ENCODE measurements at places on chromosomes 2 and 18.

GRCh38 chr2:37982147-37982582 lies 57.1 kb downstream of the RMDN2 start:
- DNase-seq, result peak; percentile 61

GRCh38 chr18:54957296-54957832 lies 1.9 kb downstream of the CCDC68 start:
- no peak for DNase-seq

DNA sequence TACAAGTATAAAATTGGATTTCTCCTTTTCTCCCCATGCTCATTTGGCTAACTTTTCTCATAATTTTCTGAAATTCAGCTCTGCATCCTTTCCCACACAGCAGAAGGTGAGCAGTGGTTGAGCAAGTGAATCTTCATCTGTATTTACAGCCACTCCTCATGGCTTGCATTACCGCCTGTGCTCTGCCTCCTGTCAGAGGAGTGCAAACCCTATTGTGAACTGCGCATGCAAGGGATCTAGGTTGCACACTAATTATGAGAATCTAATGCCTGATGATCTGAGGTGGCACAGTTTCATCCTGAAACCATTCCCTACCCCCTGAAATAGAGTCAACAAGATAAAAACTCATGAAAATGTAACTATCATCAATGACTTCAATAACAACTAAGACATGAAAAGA lies 20.0 kb downstream of the ME2 start:
- no peak for DNase-seq

GRCh38 chr2:181677912-181678586 lies 2.3 kb downstream of the NEUROD1 start:
- DNase-seq, result peak; percentile 65

DNA sequence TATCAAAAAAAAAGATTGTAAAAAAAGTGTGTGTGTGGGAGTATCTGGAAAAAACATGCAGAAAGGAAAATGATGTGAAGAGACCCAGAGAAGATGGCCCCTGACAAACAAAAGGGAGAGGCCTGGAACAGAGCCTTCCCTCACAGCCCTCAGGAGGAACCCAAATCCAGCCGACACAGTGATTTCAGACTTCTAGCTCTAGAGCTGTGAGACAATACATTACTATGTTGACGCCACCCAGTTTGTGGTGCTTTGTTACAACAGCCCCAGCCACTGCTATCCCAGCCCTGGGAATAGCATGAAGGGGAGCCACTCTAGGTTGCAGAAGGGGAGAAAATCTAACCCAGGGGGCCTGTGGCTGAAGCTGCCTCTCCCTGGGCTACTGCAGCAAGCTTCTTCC lies 59.0 kb upstream of the ZBTB7C start:
- no peak for DNase-seq

DNA sequence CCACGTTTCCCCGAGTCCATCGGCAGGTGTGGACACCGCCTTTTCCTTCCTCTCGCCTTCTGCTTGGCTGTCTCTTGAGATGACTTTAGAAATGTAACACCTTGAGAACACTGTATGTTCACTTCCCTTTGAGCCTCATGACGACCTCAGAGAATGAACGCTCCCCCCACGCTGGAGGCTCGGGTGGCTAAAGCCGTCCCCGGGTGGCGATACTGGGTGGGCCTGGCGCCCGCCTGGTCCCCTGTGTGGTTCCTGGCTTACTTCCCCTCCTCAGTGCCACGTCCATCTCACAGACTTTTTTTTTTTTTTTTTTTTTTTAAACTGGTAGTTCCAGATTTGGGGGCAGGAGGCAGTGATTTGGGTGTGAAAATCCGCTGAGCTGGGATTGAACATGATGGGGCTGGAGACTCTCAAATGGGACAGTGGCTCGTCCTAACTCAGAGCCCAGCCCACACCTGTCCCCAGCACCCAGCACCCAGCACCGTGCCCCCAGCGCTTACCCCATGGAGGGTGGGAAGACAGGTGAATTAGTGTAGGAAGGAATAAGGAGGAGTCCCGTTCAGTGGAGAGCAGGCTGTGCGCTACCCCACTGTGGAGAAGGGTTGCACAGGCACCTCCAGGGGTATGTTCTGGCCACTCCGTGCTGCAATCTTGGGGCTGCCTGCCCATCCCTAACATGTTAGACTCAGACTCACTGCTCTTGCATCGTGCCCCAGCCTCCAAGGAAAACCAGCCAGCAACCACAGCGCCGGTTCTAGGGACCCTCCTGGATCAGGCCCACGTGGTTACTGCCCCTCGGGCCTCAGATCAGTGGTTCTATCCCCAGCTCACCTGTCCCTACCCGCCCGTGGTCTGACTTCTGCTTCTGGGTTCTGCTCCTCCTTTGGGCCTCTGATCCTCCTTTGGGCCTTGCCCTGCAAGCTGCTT lies 174.0 kb downstream of the ASB1 start:
- DNase-seq, result no peak

- DNase-seq, result no peak
These were observed 33.6 kb downstream of the TWIST2 start for GRCh38 chr2:238881353-238882081.

DNA sequence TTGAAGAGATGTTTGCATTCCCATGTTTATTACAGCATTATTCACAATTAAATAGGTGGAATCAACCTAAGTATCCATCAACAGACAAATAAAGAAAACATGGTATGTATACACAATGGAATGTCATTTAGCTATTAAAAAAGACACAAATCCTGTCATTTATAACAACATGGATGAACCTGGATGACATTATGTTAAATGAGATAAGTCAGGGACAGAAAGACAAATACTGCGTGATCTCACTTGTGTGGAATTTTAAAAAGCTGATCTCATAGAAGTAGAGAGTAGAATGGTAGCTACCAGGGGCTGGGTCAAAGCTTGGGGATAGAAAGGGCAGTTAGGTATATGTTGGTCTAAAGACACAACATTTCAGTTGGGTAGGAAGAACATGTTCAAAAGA lies 376.3 kb downstream of the EPHA4 start:
- no peak for DNase-seq

- no peak for DNase-seq
These were observed 135.7 kb downstream of the GRB14 start for GRCh38 chr2:164485541-164485940.

- no peak for DNase-seq
These were observed 501.4 kb downstream of the FBXO15 start for GRCh38 chr18:73646196-73646595.

- DNase-seq, result peak; percentile 91
These were observed 94.8 kb upstream of the ARL5A start for GRCh38 chr2:151922845-151923666.

DNA sequence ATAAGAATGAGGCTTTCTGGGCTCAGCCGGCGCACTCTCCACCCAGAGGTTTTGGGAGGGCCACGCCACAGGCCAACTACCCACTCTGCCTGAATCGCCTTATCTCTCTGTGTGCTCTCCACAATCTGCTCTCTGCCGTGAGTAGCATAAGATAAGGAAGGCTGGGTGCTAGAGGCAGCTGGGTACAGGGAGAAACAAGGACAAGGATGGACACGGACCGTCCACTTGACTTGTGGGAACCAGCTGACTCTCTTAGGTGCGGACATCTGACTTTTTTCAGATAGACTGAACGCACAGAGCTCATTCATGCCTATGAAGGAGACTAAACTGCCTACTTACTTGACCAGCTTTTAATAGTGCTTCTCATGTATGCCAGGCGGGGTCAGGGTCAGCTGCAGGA lies 14.3 kb downstream of the NPAS2 start:
- DNase-seq, result no peak

DNA sequence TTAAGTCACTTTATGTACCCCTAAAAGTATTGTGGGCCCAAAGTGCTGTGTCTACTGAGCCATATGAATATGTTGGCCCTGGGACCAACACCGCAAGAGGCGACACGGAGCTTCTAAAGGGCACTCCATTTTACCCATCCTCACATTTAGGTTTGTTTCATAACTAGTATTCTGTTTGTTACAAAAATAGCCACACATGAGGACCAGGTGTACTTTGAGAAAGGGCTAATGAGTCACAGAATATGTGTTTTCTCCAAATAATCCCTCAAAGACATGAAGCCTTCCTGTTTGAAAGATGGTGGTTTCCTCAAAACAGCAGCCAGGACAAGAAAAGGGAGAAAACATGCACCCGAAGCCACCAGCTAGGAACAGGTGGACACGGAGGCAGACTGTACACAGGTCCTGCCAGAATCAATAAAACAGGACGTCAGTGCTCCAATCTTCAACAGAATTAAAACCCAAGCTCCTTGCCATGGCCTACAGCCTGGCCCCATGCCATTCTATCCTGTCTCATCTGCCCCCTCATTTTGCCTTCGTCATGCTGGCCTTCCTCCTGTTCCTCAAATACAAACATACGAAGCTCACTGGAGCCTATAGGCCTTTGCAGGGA lies 21.8 kb upstream of the GRB14 start:
- DNase-seq, result no peak

- DNase-seq, result no peak
These were observed 39.1 kb downstream of the SH3RF3 start for GRCh38 chr2:109168086-109168485.

- DNase-seq, result no peak
These were observed 61.2 kb downstream of the CTNNA2 start for GRCh38 chr2:79573895-79574674.

- DNase-seq, result no peak
These were observed 81.9 kb downstream of the CCDC93 start for GRCh38 chr2:117931978-117932377.

DNA sequence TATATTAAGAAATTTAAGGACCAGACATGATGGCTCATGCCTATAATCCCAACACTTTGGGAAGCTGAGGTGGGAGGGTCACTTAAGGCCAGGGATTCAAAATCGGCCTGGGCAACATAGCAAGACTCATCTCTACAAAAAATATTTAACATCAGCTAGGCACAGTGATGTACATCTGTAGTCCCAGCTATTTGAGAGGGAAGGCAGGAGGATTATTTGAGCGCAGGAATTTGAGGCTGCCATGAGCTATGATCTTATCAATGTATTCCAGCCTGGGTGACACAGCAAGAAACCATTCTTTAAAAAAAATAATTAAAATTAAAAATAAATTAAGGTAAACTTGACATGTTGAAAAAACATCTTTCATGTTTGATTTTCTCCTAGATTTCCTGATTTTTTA lies 564.2 kb downstream of the MBD2 start:
- no peak for DNase-seq

GRCh38 chr2:16612490-16612889 lies 53.1 kb downstream of the CYRIA start:
- no peak for DNase-seq

- no peak for DNase-seq
These were observed 81.9 kb upstream of the TXNDC2 start for GRCh38 chr18:9803698-9804516.

GRCh38 chr18:10018289-10018688 lies 104.5 kb downstream of the VAPA start:
- DNase-seq, result no peak

GRCh38 chr2:216591480-216591879 lies 41.7 kb upstream of the IGFBP2 start:
- DNase-seq, result no peak

DNA sequence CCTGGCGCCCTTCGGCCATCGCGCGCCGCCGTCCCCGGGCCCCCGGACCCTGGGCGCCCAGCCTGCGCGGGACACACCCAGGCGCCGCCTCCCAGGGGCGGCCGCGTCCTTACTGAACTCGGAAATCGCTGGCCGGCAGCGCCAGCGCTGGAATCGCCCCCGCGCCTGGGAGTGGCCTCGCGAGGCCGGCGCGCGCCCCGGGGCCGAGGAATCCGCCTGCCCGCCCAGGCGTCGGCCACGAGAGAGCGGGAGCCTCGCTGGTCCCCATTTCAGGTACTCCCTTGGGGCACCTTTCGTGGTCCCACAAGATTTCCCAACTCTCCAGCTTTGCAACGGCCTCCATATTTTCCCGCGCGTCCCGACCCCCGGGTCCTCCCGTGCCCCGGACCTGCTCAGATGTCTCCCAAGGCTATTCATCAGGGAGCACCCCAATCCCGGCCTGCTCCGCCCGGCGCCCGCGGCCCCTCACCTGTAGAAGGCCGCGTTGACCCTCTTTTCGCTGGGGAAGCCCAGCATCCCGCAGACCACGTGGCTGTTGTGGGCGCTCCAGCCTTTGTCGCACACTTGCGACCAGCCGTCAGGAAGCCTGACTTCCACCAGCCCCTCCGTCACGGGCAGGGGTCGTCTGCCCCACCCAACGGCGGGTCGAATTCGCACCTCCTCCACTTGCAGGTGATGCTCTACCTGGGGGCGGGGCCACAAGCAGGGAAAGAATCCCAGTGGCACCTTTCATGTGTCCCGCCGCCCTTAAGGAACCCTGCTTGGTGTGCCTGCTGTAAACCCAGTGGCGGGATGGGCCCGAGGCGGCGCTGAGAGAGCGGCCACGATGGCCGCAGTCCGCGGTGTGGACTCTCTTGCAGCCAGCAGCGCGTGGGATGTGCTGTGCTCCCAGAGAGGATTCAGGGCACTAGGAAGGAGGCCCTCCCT lies 4.6 kb downstream of the LOXL3 start:
- DNase-seq, result peak; percentile 87

GRCh38 chr2:234161932-234162331 lies 111.4 kb downstream of the SPP2 start:
- no peak for DNase-seq

DNA sequence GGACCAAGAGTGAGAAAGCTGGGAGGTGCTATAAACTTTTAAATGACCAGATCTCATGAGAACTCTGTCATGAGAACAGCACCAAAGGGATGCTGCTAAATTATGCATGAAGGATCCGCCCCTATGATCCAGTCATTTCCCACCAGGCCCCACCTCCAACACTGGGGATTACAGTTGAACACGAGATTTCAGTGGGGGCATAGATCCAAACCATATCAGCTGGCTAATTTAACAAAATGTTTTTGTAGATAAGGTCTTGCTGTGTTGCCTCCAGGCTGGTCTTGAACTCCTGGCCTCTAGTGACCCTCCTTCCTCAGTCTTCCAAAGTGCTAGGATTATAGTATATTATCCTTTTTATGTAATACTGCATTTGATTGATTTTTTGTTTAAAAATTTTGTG lies 56.0 kb downstream of the NBEAL1 start:
- no peak for DNase-seq

DNA sequence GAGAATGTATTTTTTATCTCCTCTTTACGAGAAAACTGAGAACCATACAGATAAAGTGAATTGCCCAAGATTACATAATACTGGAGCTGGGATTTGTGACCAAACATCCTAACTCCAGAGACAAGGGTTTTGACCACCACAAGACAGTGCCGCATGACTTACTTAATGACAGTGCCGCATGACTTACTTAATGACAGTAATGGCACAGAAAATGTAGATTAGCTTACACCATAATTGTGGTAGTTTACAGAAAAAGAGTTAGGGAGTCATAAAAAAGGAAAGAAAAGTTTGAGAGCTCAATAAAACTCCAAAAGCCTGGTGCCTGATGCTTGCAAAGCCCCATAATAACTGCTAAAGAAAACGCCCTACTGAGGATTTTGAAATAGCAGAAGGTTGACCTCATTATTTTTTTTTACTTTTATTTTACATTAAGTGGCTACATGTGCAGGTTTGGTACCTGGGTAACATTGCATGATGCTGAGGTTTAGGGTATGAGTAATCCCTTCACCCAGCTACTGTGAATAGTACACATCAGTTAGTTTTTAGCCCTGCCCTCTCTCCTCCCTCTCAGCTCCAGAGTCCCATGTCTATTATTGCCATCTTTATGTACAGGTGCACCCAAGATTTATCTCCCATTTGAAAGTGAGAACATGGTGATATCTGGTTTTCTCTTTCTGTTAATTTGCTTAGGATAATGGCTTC lies 310.0 kb upstream of the UBE2E3 start:
- no peak for DNase-seq

- no peak for DNase-seq
These were observed 14.9 kb upstream of the ECEL1 start for GRCh38 chr2:232502511-232502910.

All from Right ventricle myocardium superior (tissue), 1 donor.